ENCODE measurements at places on chromosomes 2 and 18.

- DNase-seq, result no peak
These were observed 170.3 kb downstream of the MAIP1 start for GRCh38 chr2:200125444-200126284.

DNA sequence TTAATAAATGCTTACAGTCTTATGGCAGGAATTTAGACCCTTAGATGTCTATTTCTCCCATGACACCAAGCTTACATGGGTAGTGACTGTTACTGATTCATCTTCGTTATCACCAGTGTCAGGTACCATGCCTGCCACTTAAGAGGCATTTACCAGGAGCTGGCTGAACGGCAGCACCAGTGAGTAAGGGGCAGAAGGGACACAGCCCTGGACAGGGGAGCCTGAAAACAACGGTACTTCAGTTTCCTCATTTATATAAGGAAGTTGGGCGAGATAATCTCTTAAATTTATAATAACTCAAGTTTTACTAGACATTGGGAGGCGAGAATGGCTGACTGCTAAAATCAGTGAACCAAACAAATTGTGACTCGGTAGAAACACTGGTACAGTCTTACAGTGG lies 1.2 kb downstream of the COA5 start:
- DNase-seq, result no peak

GRCh38 chr2:96111823-96112500 lies 4.4 kb downstream of the ADRA2B start:
- DNase-seq, result no peak

DNA sequence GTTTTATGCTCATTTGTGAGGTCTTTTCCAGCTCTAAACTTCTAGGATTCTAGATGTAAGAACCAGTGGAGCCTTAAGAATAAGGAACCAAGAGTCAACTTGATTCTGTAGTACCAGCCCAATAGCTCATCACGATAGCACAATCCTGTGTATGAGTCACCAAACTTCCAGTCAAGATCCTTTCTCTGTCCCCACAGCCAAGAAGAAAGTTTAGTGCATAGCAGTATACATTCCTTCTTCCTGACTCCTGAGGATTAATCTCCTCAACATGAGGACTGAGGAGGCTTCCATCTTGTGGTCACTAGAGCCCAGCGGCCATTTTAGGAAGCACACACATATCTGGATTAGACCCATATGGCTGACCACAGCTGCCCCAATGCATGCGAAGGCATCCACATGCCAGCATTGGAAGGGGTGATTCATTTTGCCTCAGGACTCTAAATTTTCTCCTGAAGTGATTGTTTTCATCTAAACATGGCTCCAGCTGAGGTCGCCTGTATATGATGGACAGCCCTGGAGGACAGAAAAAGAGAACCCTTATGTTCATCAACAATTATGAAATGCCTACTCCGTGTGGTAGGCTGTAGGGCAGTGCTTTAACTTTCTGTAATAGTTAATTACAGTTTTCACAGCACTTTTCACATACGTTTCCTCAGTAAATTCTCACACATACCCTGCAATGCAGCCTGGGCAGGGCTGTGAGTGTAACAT lies 53.5 kb downstream of the RASGRP3 start:
- DNase-seq, result peak; percentile 98

- no peak for DNase-seq
These were observed 87.6 kb downstream of the RBBP8 start for GRCh38 chr18:23020555-23021294.

DNA sequence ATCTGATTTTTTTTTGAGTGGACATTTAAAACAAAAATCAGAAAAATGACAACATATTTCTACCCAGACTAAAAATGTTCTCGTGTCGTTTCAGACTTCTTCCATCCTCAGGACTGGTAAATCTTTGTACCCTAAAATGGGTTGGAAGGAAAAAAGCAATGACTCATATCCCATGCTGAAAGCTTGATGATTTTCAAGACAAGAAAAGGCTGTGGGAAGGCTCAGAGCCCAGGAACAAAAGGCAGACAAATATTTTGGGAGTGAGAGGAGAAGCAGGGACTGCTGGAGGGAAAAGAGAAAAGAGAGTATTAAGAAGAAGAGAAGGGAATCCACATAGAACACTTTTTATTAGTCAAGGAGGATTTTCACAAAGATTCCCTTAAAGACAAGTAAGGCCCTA lies 77.1 kb upstream of the CTAGE1 start:
- peak; percentile 85 for DNase-seq

DNA sequence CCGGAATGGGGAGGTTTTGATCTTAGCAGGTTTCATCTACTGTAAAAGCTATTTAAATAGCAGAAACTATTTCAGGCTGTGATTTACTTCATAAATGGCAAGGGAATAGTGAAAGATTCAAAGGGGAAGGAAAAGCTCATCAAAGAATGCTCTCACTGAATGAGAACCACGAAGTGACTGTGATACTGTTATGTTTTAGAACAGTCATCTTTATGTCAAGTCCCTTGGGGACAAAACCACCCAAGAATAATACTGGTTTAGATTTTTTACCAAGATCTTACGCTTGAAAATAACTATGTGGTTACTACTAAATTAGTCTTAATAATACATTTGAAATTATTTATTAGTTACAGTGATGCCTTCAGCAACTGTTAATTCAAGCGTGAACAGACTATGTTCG lies 28.1 kb downstream of the FARSB start:
- DNase-seq, result peak; percentile 71

- DNase-seq, result no peak
These were observed 246.1 kb downstream of the BCL2 start for GRCh38 chr18:63073481-63073880.

DNA sequence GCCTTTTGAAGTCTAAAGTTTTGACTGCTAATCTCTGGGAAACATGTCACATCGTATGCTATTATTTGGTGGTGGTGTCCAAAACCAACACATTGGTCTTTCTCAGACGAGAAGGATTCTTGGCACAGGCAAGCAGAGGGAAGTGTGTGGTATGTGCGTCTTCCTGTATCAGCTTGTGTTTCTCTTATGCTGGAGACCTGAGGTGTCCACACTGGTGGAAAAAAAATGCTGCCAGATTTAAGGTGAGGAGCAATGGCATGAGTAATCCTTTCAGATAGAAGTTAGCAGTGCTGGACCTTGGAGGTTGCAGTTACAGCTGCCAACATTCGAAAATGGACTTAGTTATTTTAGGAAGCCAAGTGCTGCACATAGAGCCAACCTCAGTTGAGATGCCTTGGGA lies 11.7 kb upstream of the FHL2 start:
- DNase-seq, result peak; percentile 59

DNA sequence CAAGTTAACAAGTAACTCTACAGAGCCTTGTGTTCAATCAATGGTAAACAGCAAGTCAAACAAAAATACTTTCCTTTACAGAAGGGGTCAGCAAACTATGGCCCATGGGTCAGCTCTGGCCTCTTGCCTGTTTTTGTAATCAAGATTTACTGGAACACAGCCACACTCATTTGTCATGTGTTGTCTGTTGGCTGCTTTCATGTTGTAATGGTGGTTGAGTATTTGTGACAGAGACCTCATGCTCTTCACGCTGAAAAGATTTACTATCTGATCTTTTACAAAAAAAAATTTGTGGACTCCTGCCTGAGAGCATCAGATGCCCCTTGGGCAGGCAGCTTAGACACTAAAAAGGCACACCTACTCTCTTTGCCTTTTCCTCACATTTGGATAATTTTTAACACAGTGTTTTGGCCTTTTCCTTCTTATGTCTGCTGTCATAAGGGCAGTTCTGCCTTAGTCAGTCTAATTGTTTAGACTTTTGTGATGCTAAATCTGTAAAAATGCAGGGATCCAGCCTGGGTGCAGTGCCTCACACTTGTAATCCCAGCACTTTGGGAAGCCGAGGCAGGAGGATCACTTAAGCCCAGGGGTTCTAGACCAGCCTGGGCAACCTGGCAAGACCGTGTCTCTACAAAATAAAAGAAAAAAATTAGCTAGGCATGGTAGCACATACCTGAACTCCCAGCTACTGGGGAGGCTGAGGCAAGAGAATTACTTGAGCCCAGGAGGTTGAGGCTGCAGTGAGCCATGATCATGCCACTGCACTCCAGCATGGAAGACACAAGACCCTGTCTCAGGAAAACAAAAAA lies 18.3 kb downstream of the IL1B start:
- no peak for DNase-seq

DNA sequence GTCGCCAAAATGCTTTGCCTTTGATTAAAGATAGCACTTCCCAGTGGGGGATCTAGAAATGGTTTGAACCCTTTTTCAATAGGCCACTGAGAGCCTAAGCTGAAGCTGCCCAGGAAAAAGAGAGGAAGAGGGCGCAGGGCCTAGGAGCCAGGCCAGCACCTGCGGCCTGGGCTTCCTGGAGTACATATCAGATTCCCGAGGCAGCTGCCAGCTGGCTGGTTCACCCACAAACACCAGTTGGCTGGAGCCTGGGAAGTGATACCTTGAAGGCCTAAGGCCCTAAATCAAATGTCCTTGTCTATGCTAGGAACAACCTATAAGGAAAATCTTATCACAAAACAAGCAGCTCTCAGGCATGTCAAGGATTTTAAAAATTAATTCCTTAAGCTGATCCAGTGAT lies 37.1 kb downstream of the ANKRD44 start:
- no peak for DNase-seq

DNA sequence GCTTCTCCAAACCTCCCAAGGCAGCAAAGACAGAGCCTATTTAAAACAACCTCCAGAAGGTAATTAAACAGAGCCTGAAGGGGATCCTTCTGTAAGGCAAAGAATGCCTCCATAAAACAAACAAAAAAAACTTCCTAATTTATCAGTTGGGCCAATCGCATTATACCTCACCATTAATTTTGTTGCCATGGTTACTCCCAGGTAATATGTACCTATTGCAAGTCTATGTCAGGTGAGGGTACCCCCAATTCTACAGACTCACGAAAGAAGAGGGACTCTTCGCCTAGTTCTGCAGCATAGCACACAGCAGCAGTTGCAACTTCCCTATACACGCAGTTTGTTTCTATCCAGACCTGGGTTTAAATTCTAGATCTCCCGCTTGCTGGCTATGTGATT lies 38.8 kb downstream of the SFXN5 start:
- DNase-seq, result no peak

DNA sequence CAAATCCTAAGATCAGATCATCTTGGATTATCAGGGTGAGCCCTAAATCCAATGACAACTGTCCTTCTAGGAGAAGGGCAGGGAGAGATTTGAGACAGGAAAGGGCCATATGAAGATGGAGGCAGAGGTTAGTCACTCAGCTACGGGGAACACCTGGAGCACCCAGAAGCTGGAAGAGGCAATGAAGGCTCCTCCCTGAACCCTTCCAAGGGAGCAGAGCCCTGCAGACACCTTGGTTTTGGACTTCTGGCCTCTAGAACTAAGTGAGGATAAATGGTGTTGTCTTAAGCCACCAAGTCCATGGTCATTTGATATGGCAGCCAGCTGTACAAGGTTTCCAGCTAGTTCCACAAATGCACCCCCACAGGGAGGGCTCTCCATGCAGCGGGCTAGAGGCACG lies 6.9 kb upstream of the PTPN2 start:
- no peak for DNase-seq

DNA sequence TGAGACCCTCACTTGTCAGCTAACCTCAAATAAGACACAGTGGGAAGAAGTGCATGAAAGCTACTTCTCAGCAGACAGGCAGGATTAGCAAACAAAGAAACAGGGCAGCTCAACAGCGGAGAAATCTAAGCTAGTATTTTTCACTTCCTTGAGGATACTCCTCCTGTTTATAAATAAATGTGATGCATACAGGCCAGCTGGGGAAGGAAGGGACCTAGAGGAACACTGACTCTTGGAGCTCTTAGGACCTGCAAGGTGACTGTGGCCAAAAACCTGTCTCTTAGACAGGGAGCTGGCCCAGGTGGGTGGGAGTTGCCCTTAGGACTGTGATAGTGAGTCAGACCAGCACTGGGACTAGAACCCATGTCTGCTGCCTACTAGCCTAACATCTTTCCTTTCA lies 4.8 kb downstream of the REEP1 start:
- no peak for DNase-seq

- DNase-seq, result no peak
These were observed 16.6 kb upstream of the HRH4 start for GRCh38 chr18:24443870-24444269.

GRCh38 chr18:23918395-23919032 lies 96.0 kb upstream of the TTC39C start:
- DNase-seq, result peak; percentile 59

DNA sequence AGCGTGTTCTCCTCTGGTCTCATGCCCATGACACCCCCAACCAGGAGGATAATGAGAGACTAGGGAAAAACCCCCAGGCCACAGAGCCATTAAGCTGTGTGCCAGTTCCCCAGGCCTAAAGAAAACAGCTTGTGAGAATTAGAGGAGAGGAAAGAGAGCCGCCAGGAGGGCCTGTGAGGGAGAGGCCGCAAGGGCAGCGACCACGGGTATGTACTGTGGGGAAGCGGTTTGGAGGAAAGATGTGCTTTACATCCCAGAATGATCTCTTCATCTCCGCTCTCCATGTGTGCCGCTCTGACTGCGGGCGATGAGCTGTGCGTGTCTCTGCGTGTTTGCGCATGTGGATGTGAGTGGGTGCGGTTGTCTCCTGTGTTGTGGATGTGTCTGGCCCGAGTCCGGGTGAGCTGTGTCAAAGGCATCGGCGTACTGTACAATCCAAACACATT lies 82.9 kb downstream of the DYSF start:
- DNase-seq, result peak; percentile 12

GRCh38 chr18:72542342-72542741 lies 1.8 kb downstream of the CBLN2 start:
- no peak for DNase-seq

- peak; percentile 15 for DNase-seq
These were observed 1.2 kb downstream of the NEMP2 start for GRCh38 chr2:190533175-190533967.

DNA sequence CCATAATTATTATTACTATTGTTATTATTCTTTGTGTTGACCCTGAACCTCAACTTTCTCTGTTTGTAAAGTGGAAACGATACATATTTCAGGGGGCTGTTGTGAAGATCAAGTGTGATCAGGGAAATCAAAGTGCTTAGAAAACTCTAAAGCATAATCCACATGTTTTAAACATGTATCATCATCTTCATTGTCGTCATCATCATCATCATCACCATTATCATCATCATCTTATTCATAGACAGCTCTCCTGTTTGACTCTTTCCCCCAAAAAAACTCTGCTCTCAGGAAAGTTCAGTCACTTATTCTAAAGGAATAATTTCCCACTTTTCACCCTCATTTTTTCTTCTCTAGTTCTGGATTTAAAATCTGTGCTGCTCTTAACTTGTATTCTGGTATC lies 5.0 kb downstream of the PTPRN start:
- no peak for DNase-seq

All from fibroblast of skin of right biceps (primary cell).